Activated CD4-positive, alpha-beta T cell treated with anti-CD3 and anti-CD28 coated beads, Interleukin-2, amount 50 U/mL, for 16 hours (primary cell): ENCODE measurements at places on chromosomes 5 and 9.

- no peak for DNase-seq
Observed at GRCh38 chr5:140258016-140258415, 44.9 kb downstream of the PFDN1 start.

GRCh38 chr5:132839426-132840301 is 9.2 kb upstream of the SHROOM1 start:
- no peak for DNase-seq

- DNase-seq, result no peak
Observed at GRCh38 chr5:95102080-95102479, 182.8 kb downstream of the MCTP1 start.

GRCh38 chr5:34519489-34520220 is 136.5 kb upstream of the RAI14 start:
- no peak for DNase-seq

GRCh38 chr5:103021314-103021713 is 98.6 kb downstream of the GIN1 start:
- DNase-seq, result peak; percentile 13
